KG1 (cell line): ENCODE measurements at places on chromosomes 4 and X.

DNA sequence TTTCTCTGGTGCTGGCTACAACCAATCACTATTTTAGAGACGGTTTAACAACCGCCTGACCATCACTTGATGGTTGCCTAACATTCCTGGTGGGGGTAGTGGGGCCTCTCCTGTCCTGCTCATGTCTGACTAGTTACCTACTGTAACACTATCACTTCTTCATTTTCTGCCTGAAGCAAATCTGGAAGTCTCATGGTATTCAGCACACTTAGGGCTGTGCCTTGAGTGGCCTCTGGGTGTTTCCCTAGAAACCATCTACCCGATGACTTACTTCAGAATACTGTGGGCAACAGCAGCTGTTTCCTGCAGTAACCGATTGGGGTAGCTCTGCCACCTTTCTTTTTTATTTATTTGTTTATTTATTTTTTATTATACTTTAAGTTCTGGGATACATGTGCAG, 880.1 kb upstream of the INTU start:
- no peak for DNase-seq

GRCh38 chrX:48782795-48783194, 3.6 kb upstream of the GATA1 start:
- DNase-seq: no peak

DNA sequence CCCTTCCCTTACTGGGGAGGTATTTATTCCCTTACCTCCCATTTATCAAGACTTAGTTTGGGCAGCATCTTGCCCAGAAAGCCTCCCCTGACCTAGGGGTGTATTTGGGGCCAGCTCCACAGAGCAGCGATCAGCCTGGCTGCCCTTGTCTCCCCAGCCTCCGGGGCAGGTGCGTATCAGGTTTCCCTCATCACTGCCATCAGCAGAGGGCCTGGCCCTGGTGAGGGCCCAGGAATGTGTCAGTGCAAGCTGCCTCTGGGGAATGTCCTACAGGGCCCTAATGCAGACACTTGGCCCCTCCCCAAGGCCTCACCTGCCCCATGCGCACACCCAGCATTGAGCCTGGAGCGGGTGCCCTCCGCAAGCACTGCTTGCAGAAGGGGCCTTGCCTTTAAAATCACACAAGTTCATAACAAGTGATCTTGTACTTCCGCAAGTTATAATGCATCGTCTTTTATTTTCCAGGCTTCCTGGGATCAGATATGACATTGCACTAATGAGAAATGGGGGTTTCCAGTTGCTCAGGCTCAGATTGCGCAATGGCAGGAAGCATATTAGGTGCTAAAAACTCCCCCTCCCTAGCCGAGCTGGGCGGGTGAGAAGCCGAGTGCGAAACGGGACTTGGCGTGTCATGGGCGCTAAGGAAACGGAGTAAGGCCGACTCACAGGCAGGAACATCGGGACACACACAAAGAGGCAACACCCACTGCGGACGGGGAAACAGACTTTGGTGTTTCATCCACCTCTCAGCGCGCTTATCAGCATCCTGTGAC, 25.4 kb upstream of the AFAP1 start:
- DNase-seq: no peak

- DNase-seq: no peak
These were observed 81.3 kb downstream of the HMGN5 start for GRCh38 chrX:81120258-81120935.
